ENCODE measurements at places on chromosomes 1 and 21.

DNA sequence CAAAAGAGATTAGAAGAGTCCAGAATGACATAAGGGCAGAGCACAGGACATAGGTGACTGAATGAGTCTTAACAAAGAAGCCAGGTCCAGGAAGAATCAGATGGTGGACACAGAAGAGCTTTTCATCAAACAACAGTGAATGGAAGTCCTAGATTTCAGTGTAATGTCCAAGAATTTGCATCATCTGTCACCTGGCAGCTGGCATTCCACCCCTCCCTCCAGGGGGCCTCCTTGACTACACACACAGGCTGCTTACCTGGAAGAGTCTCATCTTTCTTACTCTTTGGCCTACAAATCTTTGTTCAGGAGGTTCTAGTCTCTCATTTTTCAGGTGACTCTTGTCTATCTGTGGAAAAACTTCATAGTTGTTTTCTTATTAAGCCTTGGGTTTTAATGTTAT lies 36.2 kb downstream of the GORAB start:
- DNase-seq, result no peak

GRCh38 chr1:115475252-115475651 lies 137.2 kb upstream of the NGF start:
- DNase-seq, result no peak

DNA sequence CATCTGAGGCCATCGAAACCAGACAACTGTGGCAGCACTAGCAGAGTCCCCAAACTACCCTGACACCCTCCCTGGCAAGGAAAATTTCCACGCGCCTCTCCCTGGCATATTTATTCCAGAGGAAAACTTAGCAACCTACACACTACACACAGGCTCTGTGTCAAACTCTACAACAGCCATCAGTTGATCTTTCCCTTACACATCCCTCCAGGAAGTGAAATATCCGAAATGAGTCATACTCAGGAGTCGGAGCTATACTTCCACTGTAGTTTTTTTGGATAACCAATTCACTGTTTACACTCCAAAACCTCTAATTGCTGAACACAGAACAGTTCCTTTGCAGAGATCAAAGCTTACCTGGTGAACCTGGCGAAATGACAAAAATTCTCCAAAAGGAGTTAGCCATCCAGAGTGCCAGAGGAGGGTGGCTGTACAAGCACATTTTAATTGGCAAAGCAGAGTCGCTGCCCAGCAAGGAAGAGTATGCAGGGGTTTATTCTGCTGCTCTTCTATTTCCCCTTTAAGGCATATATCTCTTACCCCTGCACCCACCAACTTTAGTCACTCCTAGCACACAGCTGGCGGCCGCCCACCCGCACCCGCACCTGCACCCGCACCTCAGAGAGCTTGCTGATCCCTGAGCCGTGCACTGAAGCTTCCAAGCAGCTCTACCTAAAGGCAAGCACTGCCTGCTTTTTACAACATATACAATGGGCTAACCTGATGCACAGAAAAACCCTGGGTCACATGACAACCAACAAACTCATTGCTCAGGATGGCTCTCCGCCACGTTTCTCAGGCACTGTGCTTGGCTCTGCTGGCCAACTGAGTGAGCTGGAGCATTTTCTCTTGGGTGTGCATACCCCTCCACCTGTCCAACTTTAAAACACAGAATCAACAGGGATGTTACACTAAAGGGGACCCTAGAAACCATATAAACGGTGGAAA lies 54.9 kb downstream of the CAPZB start:
- DNase-seq, result no peak

GRCh38 chr1:26353210-26353859 lies 595 bp downstream of the CRYBG2 start:
- no peak for DNase-seq

DNA sequence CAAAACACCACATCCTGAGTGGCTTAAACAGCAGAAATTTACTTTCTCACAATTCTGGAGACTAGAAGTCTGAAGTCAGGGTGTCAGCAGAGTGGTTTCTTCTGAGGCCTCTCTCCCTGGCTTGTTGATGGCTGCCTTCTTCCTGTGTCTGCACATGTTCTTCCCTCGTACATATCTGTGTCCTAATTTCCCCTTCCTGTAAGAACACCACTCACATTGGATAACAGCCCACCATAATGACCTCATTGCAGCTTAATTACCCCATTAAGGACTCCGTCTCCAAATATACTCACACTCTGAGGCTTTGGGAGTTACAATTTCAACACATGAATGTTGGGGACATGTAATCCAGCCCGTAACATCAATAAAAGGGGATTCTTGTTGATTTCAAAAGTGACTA lies 23.4 kb downstream of the C8A start:
- no peak for DNase-seq

DNA sequence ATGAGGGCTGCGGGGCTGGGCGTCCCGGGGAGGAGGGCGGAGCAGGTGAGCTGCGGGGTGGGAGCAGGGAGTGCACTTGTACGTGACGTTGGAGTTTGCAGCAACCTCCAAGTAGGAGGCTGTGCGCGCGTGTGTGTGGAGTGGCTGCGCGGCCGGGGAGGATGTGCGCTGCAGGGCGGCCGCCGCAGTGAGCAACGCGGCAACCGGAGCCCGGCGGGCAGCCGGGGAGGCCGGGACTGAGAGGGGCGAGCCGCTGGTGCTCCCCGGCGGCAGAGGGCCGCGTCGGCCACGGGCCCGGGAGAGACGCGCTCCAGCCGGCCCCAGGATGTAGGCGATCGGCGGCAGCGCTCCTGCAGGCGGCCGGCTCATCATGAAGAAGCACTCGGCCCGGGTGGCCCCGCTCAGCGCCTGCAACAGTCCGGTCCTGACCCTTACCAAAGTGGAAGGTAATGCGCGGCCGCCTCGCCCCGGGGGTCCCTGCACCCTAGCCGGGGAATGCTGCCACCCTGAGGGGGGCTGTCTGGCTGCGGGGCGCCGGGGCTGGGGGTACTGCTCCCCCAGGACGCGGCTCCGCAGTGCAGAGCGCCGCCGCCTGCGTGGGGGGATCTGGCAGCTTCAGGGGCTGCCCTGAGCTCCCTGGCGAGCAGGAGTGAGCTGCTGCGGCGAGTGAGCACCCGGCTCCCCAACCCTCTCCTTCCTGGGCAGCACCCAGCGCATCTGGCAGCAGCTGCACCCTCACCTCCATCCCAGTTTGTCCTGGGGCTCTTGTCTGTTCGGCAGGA lies 158.9 kb upstream of the COA6 start:
- no peak for DNase-seq

DNA sequence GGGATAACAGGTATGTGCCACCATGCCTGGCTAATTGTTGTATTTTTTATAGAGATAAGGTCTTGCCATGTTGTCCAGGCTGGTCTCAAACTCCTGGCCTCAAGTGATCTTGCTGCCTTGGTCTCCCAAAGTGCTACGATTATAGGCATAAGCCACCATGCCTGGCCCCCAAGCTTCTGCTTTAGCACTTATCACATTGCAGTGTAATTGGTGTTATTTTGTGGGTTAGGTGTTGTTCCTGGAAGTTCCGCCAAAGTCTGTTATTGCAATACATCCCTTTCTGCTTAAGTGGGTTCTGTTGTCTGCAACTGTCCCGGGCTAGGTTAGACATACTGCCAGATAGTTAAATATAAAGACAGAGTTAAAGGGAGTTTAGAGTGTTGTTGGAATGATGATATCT lies 3.4 kb downstream of the ZCCHC17 start:
- DNase-seq, result no peak

DNA sequence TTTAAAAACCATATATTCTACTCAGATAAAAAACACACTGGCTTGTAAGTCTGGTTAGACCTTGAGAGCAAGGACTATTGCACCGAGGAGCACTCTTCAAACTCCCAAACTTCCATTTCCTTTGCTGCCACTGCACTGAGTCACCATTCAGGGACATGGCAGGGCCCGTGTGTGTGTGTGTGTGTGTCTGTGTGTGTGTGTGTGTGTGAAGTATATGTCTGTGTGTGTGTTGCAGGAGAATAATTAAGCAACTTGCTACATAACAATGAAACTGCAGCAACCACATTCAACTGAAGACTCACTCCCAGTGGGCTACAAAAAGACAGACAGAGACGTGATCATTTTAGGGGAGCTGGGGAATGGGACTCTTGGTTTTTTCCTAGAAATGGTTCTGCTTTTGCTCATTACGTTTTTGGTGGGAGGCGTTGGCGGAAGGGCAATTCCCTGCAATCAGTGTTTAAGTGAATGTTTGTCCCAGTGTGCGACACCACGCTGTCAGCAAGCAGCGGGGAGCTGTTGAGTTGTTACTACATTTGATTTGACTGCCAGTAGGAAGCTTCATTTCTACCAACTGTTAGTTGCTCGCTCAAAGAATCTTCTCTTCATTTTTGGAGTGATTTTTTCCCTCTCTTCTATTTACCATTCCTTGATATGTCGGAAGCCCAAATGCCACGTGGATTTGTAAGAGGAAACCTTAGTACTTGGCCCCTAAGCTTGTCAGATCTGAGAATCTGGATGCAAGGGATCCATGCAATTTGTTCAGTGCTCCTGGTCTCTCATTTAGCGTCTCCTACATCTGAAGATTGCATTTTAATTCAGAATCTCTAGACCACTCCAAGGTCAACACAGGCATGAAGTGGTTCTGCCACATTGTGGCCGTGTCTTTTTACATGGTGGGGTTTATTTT lies 36.1 kb downstream of the ESRRG start:
- DNase-seq, result no peak

All from esophagus squamous epithelium (tissue), 5 donors.